ENCODE measurements at places on chromosomes 7 and 10. TPM values are rescaled to one million over a fixed set of nuclear protein-coding genes. Genes with fewer than 3 reads are reported as not detected.

- DNase-seq, result no peak
Observed at GRCh38 chr7:107668296-107668695, 7.7 kb downstream of the SLC26A4 start.

GRCh38 chr10:76738991-76739390, 898.6 kb downstream of the KCNMA1 start:
- DNase-seq, result no peak

GRCh38 chr10:13862546-13863233, 275.9 kb downstream of the PRPF18 start:
- DNase-seq, result no peak

DNA sequence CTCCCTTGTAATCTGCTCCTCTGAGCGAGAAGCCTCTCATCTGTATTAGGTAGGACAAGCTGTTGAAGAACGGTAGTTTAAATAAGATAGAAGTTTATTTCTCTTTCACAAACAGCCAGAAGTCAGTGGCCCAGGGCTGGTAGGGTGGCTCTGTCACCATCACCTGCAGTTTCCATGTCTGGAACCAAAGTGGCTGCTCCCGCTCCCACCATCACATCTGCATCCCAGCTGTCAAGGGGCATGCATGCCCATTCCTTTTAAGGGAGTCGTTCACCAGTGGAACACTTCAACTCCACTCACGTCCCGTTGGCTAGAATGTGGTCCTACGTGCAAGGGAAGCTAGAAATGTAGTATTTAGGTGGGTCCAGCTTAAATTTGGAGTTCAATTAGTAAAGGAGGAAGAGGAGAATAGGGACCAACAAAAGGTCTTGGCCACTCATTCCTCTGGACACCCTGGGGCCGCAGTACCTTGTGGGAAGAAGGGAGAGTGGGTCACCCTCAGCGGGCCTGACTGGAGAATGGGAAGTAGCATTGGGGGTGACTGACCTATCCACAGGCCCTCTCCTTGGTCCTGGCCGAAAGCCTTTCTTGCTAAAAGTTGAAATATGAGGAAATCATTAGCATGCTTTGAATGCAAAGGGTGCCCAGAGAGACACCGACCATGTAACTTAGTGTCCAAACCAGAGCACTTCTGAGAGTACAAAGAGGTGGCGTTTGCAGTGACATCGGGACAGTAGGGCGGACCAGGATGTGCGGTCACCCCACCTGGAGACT, 48.0 kb downstream of the ELFN1 start:
- DNase-seq, result no peak

Gene CAV2
- total RNA-seq, result 3.5 TPM

Gene ZNF727
- total RNA-seq, result not detected
